Stimulated activated CD4-positive, alpha-beta T cell treated with anti-CD3 and anti-CD28 coated beads, Interleukin-4, amount 100 ng/mL, for 4 hours (primary cell): ENCODE measurements at places on chromosomes 2 and 18.

- no peak for DNase-seq
Measured at GRCh38 chr2:143140864-143141661, 11.8 kb downstream of the ARHGAP15 start.

DNA sequence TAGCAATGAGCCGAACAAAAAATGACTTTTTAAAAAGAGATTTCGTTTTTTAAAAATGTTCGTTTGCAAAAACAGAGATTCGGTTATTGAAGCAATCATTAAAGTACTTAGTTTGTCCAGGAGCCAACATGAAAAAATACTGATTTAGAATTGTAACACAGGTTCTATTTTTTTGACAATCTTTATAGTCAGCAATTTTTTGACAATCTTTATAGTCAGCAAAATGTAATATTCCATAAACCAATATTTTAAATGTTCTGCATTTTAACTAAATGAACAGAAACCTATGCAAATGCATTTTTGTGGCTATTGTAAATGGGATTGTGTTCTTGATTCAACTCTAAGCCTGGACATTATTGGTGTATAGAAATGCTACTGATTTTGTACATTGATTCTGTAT lies 161.8 kb downstream of the DSEL start:
- no peak for DNase-seq

- no peak for DNase-seq
Measured at GRCh38 chr18:35733408-35733807, 151.9 kb downstream of the GALNT1 start.

DNA sequence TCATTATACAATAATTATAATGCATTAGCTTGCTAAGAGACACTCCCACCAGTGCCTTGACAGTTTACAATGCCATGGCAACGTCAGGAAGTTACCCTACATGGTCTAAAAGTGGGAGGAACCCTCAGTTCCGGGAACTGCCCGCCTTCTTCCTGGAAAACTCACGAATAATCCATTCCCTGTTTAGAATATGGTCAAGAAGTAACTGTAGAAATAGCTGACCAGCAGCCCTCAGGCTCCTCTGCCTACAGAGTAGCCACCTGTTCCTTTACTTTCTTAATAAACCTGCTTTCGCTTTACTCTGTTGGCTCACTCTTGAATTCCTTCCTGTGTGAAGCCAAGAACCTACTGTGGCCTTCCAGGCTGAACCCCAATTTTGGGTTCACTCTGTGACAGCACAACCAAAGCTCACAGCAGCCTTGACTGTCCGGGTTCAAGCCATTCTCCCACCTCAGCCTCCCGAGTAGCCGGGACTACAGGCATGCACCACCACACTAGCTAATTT lies 20.0 kb upstream of the PTPN2 start:
- peak; percentile 50 for DNase-seq

- DNase-seq = no peak
Measured at GRCh38 chr2:20484810-20485611, 38.1 kb downstream of the RHOB start.

DNA sequence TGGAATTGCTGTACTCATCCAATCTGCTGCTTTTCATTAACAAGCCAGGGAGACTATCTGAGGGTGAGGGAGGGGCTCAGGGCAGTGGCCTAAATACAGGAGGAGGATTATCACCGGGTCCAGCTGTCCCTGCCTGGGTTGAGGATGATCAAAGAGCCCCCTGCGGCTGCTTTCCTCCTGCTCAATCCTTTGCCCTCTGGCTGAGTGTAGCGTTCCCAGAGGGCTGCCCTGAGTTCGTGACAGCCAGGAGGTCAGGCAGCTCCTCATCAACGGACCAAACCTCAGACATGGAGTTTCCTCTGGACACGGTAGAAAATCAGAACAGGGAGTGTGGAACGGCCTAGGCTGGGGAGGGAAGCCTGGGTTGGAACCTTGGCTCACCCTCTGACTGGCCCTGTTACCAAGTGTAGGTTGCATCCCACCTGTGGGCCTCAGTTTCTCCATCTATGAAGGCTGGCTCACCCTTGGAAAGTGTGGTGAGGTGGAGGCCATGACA lies 23.5 kb downstream of the CIB4 start:
- no peak for DNase-seq

GRCh38 chr2:231117148-231117547 lies 7.7 kb downstream of the HTR2B start:
- no peak for DNase-seq

DNA sequence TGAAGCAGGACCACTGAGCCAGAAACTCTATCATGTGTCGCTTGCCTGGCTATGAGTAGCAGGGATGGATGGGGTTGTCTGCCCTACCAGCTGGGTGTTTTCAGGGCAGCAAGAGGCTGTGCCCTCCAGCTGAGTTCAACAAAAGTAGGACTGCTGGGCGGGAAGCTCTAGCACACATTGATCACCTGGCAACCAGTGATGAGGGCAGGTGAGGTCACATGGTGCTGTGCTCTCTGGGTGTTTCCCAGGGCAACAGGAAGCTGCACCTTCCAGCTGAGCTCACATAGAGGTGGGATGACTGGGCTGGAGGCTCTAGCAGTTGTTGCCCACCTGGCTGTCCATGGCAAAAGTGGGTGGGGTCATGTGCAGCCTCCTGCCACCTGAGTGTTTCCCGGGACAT lies 487.3 kb upstream of the VWC2L start:
- DNase-seq = no peak

DNA sequence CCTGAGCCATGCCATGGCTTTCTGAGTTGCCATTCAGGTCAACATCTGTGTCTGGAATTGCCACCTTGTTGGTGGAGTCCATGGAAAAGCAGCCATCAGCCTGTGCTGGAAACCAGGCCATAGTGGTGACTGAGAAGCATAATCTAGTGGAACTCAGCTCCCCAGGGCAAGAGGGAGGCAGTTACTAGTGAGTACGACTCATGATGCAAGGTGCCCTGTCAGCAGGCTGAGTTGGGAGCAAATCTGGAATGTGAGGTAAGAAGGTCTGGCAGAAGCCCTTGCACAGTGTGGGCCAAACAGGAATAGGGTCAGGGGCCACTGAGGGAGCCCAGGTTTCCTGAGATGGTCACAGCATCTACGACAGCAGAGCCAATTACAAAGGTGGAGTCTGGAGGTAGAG lies 37.1 kb downstream of the SULT1C2 start:
- DNase-seq = no peak

- no peak for DNase-seq
Measured at GRCh38 chr2:68195096-68195495, 37.4 kb downstream of the PNO1 start.

GRCh38 chr2:71831193-71831577 lies 316.5 kb downstream of the CYP26B1 start:
- DNase-seq = no peak
